H1 (cell line): ENCODE measurements at places on chromosomes 16 and 17.

- no peak for DNase-seq
These were observed 49.7 kb downstream of the STAT3 start for GRCh38 chr17:42338427-42338985.

DNA sequence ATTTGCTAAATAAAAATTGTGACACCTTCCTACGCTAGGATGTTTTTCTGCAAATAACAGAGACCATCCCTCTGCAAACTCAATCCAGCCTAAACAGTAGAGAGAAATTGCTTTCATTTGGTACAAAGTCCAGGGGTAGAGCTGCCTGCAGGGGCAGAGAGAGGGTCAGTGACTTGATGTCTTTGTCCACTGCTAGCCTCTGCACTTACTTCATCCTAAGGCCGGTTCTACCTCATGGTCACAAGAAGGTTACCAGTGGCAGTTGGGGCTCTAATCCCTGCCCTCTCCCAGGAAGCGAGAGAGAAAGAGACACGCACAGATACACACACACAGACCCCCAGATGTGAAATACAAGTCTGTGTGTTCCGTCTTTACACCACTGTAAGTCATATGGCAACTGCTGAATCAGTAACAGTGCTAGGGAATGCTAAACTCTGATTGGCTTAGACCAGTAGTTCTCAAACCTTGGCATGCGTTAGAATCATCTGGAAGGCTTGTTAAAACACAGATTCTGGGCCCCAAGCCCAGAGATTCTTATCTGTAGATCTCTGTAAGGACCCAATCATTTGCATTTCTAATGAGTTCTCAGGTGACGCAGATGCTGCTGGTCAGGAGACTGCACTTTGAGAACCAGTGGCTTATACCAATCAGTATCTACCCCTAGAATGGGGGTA is 13.1 kb upstream of the LPCAT2 start:
- no peak for DNase-seq

DNA sequence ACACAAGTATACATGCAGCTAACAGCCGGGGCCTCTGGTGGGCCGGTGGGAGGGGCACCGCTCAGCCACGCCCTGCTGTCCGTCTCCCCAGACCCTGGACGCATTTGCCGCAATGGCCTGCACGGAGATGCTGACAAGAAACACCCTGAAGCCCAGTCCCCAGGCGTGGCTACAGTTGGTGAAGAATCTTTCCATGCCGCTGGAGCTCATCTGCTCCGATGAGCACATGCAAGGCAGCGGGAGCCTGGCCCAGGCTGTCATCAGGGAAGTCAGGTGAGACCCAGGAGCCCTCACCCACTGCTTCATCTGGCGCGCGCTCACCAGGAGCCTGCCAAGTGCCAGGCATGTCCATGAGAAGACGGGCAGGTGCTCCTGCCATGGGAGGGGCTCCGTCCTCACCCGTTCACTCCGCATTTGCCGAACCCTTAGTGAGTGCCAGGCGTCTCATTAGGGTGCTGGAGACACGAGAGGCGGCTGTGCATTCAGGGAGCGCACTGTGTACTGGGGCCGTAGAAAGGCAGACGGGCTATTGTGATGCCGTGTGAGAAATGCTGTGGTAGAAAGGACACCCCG is 51.4 kb upstream of the ENDOV start:
- no peak for DNase-seq

GRCh38 chr17:79555543-79555942 is 55.3 kb downstream of the RBFOX3 start:
- no peak for DNase-seq

- no peak for DNase-seq
These were observed 105.9 kb downstream of the METRNL start for GRCh38 chr17:83185023-83186002.
